AG09319 (cell line): ENCODE measurements at places on chromosomes 3 and 15.
A peak's percentile ranks its signal among the peaks of the same experiment; 100 is the strongest.

GRCh38 chr3:13332158-13332557 lies 88.0 kb downstream of the NUP210 start:
- DNase-seq: no peak

DNA sequence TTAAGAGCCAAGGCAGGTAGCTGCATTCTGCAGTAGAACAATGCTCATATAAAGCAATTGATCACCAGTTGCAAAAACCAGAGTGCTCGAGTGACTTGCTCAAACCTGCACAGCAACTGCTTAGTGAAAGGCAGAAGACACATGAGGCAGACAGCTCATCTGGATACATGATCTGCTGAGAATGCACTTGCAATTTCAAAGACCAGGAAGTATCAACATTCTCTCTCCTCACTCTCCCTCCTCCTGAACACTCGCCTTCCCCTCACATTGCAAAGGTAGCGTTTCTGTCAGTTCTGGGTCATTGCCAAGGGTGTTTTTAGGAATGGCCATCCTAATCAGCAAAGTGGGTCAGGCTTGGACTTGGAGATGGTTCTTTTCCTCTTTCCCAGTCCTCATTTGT lies 61.0 kb downstream of the BFSP2 start:
- DNase-seq: no peak

- DNase-seq: no peak
Measured at GRCh38 chr3:112786002-112786590, 60.6 kb downstream of the CD200R1L start.

- DNase-seq: peak; percentile 52
Measured at GRCh38 chr3:186287711-186288110, 74.3 kb downstream of the DGKG start.

DNA sequence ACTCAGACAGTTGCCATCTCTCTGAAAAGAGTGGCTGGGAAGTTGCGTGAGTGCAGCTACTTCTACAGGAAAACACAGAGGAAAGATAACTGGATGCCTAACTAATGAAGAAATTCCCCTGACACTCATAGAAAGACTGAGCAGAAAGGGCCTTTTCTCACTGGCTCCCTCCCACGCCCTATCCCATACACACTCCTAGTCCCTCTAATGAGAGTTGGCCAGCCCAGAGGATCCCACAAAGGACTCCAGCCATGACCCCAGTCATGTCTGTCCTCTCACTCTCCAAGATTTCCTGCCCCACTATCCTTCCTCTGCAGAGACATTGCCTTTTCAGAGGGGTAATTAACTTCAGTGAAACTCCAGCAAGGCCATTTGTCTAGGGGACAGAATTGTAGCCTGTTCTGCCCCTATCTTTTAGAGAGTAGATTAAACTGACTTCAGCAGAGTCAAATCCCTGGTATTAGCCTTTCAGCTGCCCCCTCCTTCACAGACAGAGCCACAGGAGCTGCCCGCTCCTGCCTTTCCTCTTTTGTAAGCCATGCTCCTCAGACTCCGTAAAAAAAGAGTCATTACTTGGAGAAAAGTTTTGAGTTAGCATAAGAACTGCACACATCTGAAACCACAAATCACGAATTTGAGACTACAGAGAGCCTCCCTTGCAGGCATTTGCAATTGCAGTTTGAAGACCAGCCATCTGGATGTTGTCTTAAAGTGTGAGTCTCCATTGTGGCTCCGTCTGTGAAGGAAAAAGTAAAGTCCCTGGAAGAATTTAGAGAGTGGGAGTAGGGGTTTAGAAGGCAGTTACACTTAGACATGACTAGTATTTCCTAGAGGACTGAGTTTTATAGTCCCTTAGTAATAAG lies 129.1 kb upstream of the SEMA6D start:
- DNase-seq: no peak

DNA sequence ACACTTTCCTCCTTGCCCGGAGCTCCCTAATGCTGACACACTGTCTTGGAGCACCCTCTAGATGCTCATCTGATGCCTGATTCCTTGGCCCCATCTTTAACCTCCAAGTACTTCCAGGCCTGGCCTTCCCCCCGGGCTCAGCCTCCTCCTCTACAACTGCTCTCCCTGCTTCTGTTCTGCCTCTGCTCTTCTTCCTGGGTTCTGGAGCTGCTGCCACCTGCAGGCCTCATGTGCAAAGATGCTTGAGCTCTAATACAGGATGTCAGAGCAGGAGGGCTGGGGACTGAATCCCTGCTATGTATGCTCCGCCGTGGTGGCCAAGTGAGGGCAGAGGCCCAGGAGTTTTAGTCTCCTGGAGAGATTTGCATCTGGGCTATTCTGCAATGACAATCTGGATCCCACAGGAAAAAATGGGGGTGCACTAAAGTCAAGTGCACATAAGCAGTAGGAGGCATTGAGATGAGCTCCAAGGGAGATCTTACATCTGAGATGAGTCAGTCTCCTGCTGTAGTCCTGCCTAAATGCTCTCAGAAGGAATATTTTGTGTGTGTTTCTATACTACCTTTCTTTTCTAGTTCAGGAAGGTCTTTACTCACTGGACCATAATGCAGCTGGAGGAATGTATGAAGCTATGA lies 296.3 kb downstream of the UACA start:
- DNase-seq: no peak

DNA sequence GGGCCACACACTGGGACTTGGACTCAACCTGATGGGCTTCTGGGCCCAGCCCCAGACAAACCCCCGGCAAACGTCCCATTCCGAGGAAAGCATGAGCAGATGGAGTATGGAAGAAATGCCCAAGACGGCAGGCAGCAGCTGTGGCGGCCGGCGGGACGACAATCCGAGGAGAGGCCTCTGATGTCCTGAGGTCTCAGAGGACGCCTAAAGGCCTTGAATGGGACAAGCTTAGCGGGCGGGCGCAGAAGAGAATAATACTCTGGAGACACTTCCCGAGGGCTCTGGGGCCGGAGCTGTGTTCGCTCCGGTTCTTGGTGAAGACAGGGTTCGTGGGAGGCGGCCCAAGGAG lies 482 bp upstream of the OGG1 start:
- DNase-seq: no peak

- no peak for DNase-seq
Measured at GRCh38 chr3:126990890-126991289, 8.0 kb downstream of the PLXNA1 start.

DNA sequence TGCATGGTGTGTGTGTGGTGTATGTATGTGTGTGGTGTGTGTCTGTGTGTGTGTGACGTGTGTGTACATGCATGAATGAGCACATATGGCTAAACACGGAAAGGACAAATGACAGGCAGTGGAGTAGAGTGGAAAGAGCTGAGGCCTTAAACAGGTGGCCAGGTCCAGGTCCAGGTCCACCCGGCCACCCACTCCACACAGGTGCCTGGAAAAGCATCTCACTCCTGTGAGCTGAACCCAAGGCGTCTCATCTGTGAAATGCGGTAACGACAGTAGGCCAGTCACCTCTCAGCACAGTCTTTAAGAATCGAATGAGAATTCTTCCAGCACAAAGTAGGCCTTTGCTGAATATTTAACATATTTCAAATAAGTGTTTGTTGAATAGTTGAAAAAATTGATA lies 58.7 kb downstream of the ATP10A start:
- no peak for DNase-seq

GRCh38 chr3:102087236-102087635 lies 237.9 kb downstream of the NFKBIZ start:
- DNase-seq: no peak

GRCh38 chr3:42088803-42089530 lies 2.2 kb upstream of the TRAK1 start:
- no peak for DNase-seq

GRCh38 chr3:48966876-48967361 lies 23.1 kb upstream of the P4HTM start:
- no peak for DNase-seq

DNA sequence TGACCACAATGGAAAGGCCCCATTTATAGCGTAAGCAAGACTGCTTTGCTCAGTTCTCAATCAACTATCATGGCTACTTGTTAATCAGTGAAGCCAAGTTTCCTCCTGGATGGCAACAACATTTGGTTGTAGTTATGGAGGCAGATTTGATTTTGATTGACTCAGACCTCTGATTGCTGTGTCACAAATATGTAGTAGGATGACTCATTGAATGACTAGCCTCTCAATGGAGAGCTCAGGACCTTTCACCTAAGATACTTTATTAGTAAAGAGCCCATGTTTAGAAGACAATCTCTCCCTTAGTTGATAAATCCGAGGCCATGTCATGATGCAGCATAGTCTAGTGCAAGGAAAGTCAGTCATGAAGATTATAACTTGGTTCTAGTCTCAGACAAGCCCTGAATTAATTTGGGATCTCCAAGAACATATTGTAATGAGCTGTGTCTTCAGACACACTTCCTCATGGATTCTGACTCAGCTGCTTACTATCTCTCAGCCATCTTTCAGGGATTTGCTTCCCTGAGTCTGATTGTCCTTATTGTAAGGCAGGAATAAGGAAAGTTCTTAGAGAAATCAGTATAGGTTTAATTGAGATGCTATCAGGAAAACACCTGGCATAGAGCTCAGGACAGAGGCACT lies 397.4 kb upstream of the TMCO5A start:
- DNase-seq: no peak

GRCh38 chr15:50146632-50147031 lies 27.6 kb upstream of the ATP8B4 start:
- DNase-seq: no peak

GRCh38 chr15:60745469-60746061 lies 266.6 kb upstream of the ICE2 start:
- no peak for DNase-seq

DNA sequence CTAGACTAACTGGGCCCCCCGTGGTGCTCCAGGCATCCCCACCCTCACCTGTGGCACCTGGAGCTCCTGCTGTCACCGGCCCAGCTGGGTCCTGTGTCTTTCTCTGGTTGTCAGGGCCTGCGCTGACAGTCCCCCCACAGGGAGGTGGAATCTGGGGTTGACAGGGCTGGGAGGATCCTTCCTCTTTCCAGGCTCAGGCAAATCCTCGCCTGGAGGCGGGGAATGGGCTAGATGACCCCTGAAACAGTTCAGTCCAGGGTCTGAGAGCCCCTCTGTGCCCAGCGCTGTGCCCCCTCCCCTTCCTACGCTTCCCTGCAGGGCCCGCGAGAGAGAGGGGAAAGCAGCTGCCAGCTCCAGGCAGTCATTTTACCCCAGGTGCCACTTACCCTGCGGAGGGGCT lies 50.1 kb upstream of the MCF2L2 start:
- DNase-seq: no peak

- DNase-seq: no peak
Measured at GRCh38 chr15:97955035-97955434, 5.5 kb upstream of the ARRDC4 start.

DNA sequence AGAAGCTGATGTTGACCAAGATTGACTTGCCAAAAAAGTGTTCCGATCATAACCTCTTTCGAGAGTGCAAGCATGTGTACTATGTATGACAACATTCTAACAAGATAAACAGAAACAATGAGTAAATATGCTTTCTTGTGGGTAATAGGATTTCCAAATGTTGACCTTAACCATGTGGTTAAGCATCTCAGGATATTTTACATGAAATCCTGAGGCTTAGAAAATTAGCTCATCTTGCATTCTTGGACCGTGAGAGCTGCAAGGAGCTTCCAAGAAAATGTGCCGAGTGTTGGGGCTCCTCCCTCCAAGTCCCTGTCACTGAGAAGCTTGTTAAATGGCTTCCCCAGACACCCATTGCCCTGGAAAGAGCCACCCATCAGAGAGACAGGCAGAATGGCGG lies 50.1 kb downstream of the C3orf20 start:
- DNase-seq: peak; percentile 19

DNA sequence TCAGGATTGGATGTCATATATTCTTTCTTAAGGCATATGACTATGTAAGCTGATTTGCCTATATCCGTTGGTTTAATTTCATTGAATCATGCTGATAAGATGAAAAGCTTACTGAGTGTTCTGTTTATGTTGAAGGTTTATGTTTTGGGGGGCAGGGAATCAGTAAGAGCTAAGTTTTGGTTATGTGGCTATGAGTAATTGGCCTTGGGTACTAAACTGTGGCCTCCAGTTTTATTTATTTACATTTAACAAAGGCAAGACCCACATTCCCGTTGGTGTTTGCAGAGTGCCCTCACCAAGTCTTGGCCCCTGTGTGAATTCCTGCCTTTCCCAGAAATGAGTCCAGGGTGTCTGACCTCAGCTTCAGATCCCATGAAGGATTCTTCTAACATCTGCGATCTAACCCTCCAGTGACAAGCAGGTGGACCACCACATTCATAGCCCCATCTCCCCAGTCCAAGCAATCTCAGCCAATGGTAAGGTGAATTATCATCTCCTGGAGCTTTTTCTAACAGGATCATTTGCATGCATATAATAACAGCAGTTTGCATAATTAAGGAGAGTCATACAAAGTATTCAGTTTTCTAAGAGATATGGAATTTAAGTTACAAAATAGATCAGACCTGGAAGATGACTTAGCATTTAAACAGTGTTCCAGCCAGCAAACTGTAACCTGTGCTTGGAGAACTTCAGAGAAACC lies 27.4 kb downstream of the GLDN start:
- peak; percentile 63 for DNase-seq

- peak; percentile 44 for DNase-seq
Measured at GRCh38 chr3:9352917-9353752, 9.7 kb upstream of the THUMPD3 start.

GRCh38 chr15:80483725-80484161 lies 79.6 kb downstream of the ARNT2 start:
- DNase-seq: no peak

DNA sequence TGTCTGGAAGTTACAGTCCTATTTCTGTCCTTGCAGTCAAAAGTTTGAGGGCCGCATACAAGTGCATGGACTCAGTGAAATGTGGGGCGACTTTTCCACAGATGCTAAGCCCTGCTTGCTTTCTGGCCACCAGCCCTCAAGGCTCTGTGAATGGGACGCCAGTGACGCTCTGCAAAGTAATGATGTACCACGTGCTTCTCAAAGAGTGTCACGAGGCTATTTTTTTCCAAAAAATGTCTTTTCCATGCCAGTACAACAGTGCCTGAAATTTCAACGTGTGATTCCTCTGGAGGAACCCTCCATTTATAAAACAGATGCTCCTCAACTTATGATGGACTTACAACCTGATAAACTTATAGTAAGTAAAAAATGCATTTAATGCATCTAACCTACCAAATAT lies 281.8 kb upstream of the CRBN start:
- DNase-seq: no peak

- DNase-seq: no peak
Measured at GRCh38 chr15:72375501-72375845, 341 bp downstream of the HEXA start.

DNA sequence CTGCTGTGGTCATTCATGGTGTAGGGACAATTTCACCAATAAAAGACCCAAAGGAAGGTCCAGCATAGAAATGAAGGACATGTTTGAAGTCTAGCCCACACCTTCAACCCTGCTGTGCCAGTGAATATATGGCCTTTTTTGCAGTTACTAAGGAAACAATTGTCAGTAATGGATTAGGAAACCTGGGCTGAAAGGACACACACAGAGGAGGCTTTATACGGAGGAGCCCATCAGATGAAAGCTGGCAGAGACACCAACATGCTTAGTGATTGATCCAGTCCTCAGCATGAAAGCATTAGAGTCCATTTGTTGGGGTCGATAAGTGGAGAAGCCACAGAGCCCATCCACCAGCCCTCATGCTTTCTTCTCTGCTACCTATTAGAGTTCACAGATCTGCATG lies 584.3 kb downstream of the AGBL1 start:
- DNase-seq: no peak
